Activated T-helper 1 cell treated with anti-CD3 and anti-CD28 coated beads, Interleukin-2, amount 50 U/mL, for 16 hours (primary cell): ENCODE measurements at places on chromosomes 7 and 10.

DNA sequence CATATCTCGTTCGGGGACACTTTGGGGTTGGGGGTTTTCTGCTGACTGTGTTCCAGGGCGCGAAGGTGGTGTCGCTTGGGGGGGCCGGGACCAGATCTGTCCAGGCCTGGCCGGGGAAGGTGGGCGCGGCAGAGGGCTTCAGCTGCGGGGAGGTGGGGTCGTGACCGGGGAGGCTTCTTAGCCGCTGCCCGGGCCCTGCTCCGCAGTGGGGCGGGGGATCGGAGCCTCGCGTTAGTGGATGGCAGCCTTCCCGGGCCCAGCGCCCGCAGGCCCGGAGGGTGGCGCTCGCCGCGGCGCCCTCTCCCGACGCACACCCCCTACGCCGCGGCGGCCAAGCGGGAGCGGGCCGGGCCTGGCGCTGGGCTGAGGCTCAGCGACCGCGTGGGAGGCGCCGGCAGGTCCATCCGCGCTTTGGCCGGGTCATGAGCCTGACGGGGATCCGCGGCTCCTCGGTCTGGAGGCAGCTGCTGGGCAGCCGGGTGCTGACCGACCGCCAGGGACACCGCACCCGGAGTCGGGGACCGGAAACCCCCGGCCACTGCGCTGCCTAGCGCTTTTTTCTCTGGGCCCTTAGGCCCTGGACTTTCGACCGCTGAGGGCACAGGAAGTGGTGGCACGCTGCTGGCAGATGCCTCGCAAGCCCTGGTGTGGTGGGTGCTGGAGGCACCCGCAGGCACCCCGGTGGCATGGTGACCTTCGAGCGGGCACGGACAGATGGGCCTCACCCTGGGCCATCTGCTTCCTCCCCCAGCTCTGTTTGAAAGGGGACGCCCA is 1.2 kb downstream of the AGAP3 start:
- no peak for DNase-seq

DNA sequence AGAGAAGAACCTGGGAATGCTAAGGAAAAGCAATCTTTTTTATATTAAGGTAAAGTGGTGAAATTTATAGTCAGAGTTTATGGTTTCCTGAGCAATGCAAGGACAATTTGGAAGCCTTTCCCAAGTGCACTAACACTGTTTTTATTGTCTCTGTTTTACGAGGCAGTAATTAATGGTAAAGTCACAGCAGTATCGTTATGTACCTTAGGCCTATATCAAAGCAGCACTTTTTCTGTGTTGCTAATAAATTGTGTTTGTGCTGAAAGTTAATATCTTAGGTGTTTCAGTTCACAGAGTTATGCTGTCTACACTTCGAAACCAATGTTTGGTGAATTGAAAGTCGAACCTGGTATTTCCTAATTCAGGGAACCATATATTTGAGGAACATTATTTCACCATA is 19.2 kb downstream of the OIT3 start:
- DNase-seq, result no peak

- DNase-seq, result no peak
These were observed 49.4 kb upstream of the PLXNA4 start for GRCh38 chr7:132625651-132626050.

- DNase-seq, result no peak
These were observed 16.4 kb downstream of the PRKRIP1 start for GRCh38 chr7:102412548-102412947.

DNA sequence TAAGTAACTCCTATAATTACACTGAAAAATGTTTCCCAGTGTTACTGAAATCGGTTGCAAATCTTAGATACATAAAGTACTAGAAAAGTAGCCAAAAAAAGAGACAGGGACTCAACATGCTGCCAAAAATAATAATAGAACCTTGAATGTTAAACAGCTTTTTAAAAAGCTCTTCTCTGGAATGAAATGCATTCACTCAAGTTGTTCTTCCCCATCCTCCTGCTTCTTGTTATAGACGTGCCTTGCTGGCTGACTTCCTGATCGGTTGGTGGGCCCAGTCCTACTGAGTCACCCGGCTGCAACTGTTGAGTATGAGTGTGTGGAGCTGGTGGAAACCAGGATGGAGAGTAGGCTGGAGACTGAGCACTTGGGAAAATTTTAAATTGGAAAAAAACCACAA is 30.6 kb upstream of the RAPGEF5 start:
- no peak for DNase-seq

DNA sequence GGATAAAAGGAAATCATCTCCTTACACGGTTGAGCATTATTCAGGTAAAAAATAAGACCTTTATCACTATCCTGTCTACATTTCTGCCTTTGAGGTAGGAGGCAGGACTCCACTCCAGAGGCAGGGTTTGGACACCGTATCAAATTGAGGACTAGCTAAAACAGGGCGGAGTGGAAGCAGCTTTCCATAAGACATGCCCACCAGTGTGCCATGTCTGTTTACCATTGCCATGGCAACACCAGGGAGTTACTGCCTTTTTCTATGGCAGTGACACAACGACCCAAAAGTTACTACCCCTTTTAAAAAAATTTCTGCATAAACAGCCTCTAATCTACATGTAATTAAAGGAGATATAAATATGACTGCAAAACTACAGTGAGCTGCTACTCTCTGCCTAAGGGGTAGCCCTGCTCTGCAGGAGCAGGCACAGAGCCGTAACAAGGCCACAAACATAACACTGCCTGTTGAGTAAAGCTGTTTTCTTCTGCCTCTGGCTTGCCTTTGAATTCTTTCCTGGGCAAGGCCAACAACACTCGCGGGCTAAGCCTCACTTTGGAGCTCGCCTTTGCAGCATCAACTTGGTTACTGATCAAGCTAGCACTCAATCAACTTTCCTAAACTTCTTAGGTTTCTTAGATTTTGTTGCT is 26.5 kb downstream of the DGKB start:
- no peak for DNase-seq

DNA sequence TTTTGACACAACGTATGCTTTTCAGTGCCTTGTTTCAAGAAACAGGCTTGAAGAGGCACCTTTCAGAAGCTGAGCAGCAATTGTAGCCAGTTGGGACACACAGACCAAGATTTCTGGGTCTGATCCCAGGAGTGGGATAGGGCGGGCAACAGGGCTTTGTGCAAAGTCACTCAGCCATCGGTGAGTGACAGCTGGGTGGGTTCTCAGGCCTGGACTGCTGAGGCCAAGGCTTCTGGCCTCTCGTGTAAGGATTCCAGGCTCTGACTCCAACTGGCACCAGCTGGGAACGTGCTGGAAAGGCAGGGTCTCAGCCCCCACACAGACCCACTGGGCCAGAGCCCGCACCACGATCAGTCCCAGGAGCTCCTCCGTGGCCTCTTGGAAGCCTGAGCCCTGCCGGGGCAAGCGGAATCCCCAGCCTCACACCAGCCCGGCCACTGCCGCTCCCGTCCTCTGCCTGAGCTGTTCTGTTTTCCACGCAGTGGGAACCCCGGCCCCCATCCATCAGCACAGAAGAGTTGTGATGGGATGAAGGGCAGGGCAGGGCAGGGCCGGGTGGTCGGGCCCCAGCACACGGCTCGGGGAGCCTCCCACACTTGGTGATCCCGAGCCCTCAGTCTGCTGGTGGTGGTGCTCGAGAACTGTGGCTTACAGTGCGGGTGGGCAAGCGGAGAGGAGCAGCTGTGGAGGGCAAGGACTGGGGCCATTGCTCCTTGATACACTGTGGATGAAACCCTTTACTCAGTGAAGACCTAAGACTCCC is 46.8 kb downstream of the VIPR2 start:
- no peak for DNase-seq
